ENCODE measurements at places on chromosomes 3 and 15.

GRCh38 chr3:148789906-148790305 is 37.7 kb upstream of the CPB1 start:
- DNase-seq, result no peak

- peak; percentile 96 for DNase-seq
Observed at GRCh38 chr3:195195321-195196209, 75.4 kb downstream of the XXYLT1 start.

DNA sequence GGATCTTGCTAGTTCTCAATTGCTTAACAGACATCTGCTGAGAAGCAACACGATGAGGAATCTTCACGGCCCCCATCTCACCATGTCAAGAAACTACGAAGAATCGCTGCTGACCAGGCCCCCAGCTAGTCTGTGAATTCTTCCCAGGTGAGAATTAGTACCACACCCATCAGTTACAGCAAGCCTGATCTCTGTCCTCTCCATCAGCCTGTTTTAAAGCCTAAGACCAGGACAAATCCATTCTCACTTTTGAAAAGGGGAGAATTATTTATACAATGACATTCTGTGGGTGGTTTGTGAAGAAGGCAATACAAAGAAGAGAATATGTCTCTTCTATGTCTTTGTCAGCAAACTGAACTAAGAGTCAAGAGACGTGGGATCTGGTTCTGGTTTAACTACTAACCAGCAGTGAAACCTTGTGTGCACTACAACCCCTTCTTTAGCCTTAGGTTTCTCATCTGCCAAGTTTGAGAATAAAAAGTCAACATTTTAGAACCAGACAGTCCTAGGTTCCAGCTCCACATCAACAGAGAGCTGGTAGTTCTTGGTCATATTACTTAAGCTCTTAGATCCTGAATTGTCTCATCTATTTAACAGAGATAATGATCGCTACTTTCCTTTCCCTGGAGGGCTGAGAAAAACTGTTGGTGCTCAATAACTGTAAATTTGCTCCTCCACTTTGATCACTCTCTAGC is 160.4 kb upstream of the RORA start:
- no peak for DNase-seq

DNA sequence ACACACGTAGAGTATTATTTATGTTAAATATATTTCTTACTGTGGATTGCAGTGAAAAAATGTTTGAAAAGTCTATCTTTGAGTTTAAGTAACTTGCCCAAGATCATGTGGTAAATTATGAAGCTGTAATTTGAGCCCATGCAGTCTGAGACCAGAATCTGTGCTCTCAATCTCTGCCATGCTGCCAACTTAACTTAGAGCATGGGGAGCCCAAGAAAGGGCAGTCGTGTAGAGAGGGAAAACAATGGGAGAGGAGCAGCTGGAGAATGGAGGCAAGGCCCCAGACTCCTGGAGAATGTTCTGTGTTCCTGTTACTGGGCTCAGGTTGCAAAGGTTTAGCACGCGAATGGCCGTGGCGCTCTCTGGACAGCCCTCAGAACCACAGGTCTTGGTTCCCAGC is 311.6 kb upstream of the RASGRP1 start:
- DNase-seq, result no peak

DNA sequence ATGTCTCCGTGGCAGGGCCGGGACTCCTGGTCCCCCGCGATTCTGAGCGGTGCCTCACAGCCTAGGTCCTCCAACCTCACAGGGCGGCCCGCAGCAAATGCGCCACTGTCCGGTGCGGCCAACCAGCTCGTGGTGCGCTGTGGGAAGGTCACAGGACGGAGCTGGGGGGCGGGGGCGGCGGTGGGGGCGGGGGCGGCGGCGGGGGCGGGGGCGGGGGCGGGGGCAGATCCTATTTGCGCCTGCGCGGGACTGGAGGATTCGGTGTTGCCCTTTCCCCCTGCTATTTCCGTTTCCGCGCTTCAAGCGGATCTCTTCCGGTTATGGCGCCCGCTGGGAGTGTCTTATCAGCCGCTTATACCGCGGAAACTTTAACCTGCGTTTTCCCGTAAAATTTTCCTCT is 106.7 kb upstream of the SNRPN start:
- peak; percentile 12 for DNase-seq

GRCh38 chr15:48596415-48596814 is 49.1 kb downstream of the FBN1 start:
- DNase-seq, result no peak

GRCh38 chr3:108001457-108001856 is 89.4 kb downstream of the CD47 start:
- DNase-seq, result no peak

DNA sequence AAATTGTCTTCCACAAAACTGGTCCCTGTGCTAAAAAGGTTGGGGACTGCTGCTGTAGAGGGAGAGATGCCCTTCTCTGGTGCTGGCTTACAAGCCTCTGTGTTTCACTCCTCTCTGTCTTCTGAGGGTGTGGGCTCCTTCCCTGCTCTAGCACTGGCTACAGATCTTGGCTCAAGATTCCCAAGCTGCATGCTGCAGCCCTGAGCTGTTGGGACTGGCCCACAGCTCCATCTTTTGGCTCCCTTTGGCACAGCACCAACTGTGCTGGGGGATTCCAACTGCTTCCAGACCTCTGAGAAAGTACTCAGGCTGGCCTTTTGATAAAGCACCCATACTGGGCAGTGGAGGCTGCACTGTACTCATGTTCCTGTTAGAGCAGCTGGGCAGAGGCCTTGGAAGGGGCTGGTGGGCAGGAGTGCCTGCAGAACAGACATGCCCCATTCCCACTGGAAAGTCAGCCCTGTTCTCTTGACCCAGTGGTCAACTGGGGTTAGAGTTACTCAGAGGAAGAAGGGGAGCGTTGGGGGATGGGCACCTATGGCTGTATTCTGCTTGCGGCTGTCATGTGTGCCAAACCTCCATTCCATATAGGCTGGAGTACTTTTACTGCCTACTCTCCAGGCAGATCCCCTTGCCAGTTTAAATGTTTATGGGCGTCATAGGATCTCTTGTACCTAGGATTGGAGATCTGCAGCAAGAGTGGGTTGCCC is 55.7 kb downstream of the GALK2 start:
- no peak for DNase-seq

DNA sequence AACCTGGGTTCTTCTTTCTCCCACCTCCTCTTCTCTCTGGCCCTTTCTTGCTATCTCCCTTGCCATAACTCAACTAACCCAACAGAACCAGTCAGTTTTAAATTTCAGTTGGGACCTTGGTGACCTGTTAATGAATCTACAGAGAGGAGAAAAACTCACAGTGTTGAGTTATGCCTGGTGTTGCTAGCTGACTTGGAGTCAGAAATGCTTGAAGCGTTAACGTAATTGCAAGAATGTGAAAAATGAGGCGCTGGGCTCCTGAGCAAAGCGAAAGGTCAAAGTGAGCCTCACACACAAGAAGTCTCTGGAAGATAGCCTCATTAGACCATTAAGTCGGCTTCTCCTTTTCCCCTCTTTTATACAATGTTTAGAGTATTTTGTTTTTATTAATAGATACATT is 18.4 kb downstream of the MEIS2 start:
- no peak for DNase-seq

GRCh38 chr3:173410849-173411248 is 13.3 kb downstream of the NLGN1 start:
- peak; percentile 19 for DNase-seq

DNA sequence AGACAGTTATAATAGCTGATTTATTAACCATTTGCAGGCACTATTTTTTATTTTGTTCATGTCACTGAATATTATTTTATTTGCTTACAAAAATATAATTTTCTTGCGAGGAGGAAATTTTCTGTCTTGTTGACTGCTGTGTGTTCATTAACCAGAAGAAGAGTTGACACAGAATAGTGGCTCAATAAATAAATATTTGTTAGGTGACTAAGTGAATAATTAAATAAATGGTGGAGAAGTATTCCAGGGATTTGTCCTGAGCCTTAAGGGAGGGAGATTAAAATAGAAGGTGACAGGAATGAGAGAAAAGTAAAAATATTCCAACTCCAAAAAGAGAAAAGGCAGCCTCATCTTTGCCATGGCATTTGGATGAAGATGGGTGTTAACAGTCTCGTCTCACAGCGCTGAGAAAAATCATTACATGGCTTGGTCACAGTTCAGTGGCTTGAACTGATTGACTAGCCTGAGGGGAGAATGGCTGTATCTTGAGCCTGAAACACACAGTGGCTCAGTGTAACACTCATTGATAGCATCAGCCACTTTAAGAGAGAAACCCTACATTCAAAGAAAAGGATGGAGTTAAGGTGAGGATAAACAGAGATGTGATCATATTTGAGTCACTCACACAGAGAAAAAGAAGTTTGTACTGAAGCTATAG is 449.9 kb upstream of the NAALADL2 start:
- no peak for DNase-seq

GRCh38 chr3:144900366-144900765 is 928.7 kb downstream of the DIPK2A start:
- DNase-seq, result no peak

DNA sequence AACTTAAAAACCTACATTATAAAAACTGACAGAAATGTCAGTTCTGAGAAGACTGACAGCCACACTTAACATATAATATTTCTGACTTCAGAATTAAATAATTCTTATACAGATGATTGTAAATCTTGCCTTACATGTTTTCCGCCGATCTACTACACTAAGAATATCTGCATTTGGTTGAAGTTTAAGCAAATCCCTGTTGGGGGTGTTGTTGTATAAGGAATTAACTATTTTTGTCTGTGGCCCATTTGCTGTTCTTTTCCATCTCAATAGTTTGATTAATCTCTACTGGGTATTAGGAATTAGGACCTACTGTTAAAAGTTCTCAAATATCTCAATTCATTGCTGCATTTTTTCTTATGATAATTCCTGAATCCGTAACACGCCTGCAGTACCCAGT is 838.3 kb upstream of the ROBO1 start:
- DNase-seq, result no peak

GRCh38 chr3:185276415-185276814 is 22.6 kb upstream of the EHHADH start:
- no peak for DNase-seq

GRCh38 chr3:149542375-149543312 is 68.1 kb downstream of the TM4SF4 start:
- DNase-seq, result no peak

- no peak for DNase-seq
Observed at GRCh38 chr15:80343554-80343992, 60.6 kb upstream of the ARNT2 start.

- DNase-seq, result no peak
Observed at GRCh38 chr3:132055872-132056271, 21.1 kb upstream of the CPNE4 start.

GRCh38 chr3:169836078-169836941 is 23.6 kb upstream of the LRRC34 start:
- DNase-seq, result no peak

GRCh38 chr3:45765266-45765851 is 31.0 kb downstream of the SLC6A20 start:
- DNase-seq, result no peak

GRCh38 chr3:45976191-45977091 is 19.2 kb downstream of the FYCO1 start:
- DNase-seq, result no peak

GRCh38 chr3:42729404-42730145 is 27.0 kb upstream of the HHATL start:
- DNase-seq, result no peak

- no peak for DNase-seq
Observed at GRCh38 chr15:95365511-95366107, 964.9 kb upstream of the NR2F2 start.

- DNase-seq, result no peak
Observed at GRCh38 chr15:100461049-100461448, 67.7 kb downstream of the CERS3 start.

DNA sequence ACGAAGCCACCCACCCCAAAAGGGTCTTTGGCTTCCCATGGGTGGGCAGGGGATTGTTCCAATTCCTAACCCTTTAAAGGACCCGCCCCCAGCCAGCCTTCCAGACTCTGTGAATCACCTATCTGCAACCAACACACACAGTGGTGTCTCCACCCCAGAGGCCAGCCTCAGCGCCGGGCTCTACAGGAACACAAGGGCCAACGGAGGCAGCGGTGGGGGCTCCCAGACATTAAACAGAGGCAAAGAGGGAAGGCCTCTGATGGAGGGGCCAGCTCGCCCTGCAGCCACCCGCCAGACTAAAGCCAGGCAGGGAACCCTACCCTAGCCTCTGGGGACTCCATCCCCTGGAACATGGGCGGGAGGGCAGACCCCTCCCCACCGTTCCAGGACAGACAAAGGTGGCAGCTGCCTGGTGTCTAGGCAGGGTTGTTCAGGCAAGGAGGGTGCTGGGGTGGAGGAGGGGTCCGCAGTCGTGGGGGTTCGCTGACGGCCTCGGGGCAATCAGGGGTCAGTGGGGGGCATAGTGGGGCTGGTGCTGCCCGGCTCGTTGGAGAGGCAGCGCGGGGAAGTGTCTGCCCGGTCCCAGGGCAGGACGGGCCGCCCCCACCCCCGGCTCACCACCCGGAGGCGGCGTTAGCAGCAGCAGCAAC is 448 bp downstream of the SHISA5 start:
- no peak for DNase-seq

DNA sequence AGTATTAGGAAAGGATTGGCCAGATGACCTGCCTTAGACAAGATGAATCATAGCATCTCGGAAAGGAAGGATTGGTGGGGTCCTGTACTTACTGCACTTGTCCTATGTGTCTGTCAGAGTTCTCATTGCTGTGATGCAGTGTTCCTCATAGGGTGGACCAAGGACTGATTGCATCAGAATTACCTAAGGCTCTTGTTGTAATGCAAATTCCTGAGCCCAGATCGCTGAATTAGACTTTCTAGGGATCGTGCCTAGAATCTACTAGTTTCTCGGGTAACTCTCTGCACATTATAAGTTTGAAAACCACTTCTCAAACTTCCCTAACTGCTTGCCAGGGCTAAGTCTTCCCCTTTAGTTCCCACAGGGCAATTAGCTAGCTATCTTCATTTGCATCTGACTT is 74.9 kb upstream of the SKOR1 start:
- no peak for DNase-seq

GRCh38 chr3:10108091-10108490 is at the start of gene FANCD2OS:
FANCD2OS (minus strand) TSS chr3:10108255; CDS start chr3:10104774, 3,481 bp downstream.
- no peak for DNase-seq
